Esophagus muscularis mucosa (tissue), 4 donors: ENCODE measurements at places on chromosomes 6 and 20. TPM values are rescaled to one million over a fixed set of nuclear protein-coding genes. Genes with fewer than 3 reads are reported as not detected.

DNA sequence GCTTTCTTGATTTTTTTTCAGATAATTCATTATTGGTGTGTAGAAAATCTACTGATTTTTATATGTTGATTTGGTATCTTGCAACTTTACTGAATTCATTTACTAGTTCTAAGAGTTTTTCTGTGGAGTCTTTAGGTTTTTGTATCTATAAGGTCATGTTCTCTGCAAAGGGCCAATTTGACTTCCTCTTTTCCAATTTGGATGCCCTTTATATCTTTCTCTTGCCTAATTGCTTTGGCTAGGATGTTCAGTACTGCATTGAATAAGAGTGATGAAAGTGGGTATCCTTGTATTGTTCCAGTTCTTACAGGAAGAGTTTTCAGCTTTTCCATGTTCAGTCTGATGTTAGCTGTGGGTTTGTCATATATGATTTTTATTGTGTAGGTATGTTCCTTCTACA is 14.4 kb upstream of the NKX2-4 start:
- no peak for DNase-seq
- H3K27ac ChIP-seq, result no peak overlapping the region
- no peaks in the 10 kb centered on the region for H3K36me3 ChIP-seq
- H3K4me1 ChIP-seq, result no peaks in the 10 kb centered on the region
- H3K27me3 ChIP-seq, result no peaks in the 10 kb centered on the region
- no peak overlapping the region for H3K4me3 ChIP-seq

- H3K4me1 ChIP-seq, result peaks cover 4% of the 10 kb centered on the region
- H3K27me3 ChIP-seq, result no peaks in the 10 kb centered on the region
- no peak overlapping the region for H3K27ac ChIP-seq
- no peak overlapping the region for H3K4me3 ChIP-seq
- DNase-seq, result no peak
- no peaks in the 10 kb centered on the region for H3K36me3 ChIP-seq
Measured at GRCh38 chr20:62055106-62055861, 10.4 kb downstream of the TAF4 start.

DNA sequence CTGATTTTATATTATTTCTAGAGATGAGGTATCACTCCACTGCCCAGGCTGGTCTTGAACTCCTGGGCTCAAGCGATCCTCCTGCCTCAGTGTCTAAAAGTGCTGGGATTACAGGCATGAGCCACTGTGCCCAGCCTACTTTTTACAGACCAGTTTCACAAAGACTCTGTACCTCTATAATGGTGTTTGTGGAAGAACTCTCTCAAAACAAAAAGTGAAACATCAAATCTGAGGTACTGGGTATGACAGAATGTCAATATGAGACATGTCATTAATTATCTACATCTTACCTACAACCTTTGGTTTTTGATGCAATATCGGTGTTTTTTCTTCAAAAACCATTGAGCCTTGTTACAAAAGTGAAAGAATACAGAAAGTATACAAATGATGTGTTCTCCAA is 49.4 kb upstream of the MCM9 start:
- H3K4me1 ChIP-seq, result no peaks in the 10 kb centered on the region
- no peak for DNase-seq
- no peak overlapping the region for H3K27ac ChIP-seq
- H3K36me3 ChIP-seq, result no peaks in the 10 kb centered on the region

- H3K27me3 ChIP-seq, result no peaks in the 10 kb centered on the region
- no peaks in the 10 kb centered on the region for H3K36me3 ChIP-seq
Measured at GRCh38 chr6:16184129-16184528, 54.3 kb upstream of the GMPR start.

The HLA-DQB2 gene
- 0.33 TPM for total RNA-seq

The HRH3 gene
- total RNA-seq, result not detected
